Fibroblast of villous mesenchyme (primary cell): ENCODE measurements at places on chromosomes 3 and 15.

GRCh38 chr3:115450036-115450435 is 173.3 kb upstream of the GAP43 start:
- DNase-seq: no peak

- DNase-seq: no peak
Measured at GRCh38 chr15:95681836-95682544, 648.5 kb upstream of the NR2F2 start.

DNA sequence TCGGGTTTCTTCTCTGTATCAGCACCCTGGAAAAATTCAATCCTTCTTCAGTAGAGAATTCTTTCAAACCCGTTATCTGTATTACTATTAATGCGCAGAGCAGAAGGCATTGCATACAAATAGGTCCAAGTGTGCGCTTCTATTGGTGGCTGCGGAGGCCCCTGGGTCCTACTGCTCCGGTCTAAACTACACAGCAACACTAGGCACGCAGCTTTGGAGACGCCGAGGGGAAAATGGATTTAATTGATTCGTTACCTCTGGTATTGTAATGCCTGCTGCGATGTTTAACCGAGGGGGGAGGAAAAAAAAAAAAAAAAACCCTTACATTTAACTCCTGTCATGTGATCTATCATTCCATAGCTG is at the start of gene ROBO1:
Gene ROBO1, minus strand, starts transcription at position 94 of the 363 bp plus-strand sequence.
- no peak for DNase-seq

DNA sequence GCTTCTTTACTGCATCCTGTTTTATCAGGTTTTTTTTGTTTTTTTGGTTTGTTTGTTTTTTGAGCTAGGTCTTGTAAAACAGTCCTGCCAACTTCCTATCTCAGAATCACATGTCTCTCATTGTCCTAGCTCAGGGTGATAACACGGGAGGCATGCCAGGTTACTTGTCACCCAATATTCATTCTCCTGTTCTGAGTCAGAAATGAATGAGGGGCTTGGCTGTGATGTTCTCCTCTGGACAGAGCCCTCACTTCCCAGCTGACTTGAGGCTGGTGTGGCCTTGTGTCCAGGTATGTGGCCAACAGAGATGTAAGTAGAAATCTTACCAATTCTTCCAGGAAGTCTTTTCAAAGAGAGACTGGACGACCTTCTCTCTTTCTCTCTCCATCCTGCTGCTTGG is 317.0 kb downstream of the GABRB3 start:
- DNase-seq: no peak

- DNase-seq: no peak
Measured at GRCh38 chr3:152267831-152268554, 736 bp upstream of the MBNL1 start.

GRCh38 chr3:107683447-107683846 is 160.7 kb downstream of the BBX start:
- peak; percentile 37 for DNase-seq

DNA sequence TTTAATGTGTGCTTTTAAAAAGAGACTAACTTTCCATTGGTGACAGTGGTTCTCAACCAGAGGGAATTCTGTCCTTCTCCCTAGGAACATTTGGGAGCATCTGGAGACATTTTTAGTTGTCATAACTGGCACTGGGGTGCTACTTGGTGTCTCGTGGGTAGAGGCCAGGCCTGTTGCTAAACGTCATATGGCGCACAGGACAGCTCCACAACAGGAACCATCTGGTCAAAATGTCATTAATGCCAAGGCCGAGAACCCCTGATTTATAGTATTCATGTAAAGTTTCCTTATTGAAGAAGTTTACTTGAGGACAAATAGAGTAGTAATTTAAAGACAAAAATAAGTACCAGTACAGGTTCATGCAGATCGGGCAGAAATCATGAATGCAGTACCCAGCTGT is 164.2 kb downstream of the FEZF2 start:
- DNase-seq: no peak

- no peak for DNase-seq
Measured at GRCh38 chr3:107313711-107314110, 63.5 kb upstream of the CCDC54 start.

- DNase-seq: no peak
Measured at GRCh38 chr3:13161021-13161759, 88.0 kb upstream of the IQSEC1 start.

DNA sequence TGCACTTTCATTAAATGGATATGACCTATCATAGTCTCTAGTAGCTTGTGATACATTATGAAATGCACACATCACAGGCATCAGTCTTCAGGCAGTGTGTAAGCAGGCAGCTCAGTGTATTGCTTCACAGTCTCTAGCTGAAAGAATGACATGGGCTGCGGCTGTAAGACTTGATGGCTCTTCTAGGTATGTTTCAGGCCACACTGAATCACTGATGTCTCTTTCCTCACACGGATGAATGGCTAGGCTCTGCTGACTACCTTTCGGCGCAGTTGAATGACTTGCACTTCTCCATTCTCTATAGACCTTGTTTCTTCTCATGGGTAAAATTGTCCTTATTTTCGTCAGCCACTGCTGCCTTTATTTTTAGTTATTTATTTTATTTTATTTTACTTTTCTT is 15.4 kb downstream of the APH1B start:
- peak; percentile 52 for DNase-seq

GRCh38 chr15:78822514-78822913 is 11.2 kb upstream of the ADAMTS7 start:
- DNase-seq: no peak

GRCh38 chr3:17632401-17633100 is 109.9 kb downstream of the TBC1D5 start:
- DNase-seq: peak; percentile 77

DNA sequence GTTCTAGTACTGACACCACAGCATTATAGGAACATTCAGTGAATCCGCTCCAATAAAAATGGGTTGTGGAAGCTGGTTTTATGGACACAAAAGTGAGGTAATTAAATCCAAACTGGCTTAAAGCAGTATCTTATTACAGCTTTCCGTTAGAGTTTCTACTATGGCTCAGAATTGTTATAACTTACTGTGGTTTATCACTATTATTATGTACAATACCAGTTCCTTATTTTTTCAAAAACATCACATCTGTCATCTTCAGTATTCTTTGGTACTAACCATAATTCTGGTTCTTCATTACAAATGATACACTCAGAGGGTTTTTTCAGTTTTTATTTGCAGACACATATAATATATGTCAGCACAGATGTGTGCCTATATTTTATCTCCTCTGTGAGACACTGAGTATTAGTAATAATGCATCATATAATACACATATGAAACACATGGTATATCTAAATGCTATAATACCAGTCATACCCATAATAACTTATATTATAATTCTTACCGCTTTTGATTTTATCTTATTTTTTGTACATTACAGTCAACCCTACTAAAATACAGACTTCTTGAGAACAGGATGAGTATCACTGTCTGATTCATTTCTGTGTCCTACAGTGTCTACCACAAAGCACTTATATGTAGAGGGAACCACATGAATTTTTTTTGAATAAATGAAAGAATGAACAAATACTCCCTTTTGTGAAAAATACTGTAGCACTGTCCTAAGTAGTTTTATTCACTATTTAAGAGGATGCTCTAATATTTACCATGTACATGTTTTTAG is 39.0 kb downstream of the CMSS1 start:
- no peak for DNase-seq

DNA sequence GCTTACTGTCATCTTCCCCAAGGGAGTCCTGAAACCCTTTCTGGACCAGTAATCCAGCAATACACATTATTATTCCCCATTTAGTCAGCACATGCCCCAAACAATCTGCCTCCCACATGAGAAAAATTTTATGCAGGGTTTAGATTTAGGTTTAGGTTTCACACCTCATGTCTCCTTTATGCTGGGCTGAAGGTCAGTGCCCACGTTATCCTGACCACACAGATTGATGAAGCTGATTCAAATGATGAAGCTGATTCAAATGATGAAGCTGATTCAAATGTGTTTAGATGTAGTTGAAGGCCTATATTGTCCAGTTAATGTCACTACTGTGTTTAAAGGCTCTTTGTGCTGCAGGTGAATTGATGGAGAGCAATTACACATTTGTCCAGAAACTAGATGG is 18.1 kb upstream of the ZBED2 start:
- no peak for DNase-seq

DNA sequence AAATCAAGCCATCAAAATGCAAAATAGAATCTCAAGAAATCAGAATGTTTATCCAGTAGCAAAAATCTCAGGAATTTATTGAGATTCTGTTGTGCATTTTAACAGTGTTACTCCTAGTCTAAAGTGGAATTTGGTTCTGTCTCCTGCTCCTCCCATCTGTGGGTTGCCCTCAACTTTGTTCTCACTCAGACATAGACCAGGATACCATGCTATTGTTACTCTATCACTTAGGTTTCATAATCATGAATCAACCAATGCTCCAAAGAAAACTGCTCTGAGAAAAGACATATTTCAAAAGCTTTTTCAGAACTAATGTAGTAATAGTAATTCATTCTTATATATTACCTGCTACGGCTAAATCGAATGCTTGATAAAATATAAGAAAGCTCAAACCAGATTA is 274.7 kb downstream of the RBMS3 start:
- no peak for DNase-seq

GRCh38 chr15:43880406-43881194 is 53.8 kb downstream of the WDR76 start:
- DNase-seq: no peak

DNA sequence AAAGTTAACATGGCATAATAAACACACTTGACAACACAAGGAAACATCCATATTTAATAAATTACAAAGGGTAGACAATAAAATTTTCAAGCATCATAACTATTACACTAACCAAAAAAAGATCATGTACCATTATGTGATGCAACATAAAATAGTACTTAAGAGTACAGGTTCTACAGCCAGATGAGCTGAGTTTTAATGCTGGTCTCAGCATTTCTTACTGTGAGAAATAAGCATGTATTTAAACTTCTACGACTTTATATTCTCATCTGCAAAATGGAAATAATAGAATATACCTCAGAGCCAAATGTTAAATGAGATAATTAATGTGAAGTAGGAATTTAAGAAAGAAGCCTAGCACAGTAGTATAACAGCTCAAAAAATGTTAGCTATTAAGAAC is 33.7 kb upstream of the SLC12A8 start:
- no peak for DNase-seq

- peak; percentile 79 for DNase-seq
Measured at GRCh38 chr15:65089206-65089824, 12.8 kb downstream of the KBTBD13 start.

- peak; percentile 77 for DNase-seq
Measured at GRCh38 chr15:35078221-35078915, 6.7 kb downstream of the NANOGP8 start.

DNA sequence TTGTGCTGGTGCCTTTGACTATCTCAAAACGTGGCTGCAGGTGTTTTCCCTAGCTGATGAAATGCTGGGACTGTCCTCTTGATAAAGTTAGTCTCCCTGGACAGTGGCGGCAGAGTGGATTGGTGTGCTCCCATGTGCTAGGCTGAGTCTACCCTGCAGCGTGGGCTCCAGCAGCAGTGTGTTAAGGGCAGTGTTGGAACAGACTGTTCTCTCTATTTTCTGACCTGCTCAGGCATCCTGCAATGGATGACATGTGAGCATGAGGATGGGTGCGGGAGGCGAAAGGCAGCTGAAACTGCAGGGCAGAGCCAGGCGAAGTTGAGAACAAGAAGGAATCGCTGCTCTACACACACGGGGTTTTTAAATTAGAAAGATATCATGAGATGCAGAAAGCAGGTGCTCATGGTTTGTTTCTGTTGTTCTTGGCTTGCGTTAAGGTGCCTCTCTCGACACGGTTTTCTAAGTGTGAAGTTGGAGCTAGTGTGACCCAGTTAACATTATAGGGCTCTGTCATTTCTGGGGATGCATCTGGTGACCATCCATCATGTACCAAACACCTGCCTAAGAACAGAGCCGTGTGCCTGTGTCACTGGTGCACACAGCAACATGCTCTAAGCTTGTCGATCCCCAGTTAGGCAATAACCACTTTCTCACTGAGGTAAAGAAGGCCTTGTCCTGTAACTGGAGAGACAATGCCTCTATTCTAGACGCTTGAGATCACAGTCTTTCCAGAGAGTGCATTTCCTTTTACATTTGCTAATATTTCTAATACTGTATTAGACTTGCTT is 44.3 kb downstream of the SLCO3A1 start:
- DNase-seq: no peak

DNA sequence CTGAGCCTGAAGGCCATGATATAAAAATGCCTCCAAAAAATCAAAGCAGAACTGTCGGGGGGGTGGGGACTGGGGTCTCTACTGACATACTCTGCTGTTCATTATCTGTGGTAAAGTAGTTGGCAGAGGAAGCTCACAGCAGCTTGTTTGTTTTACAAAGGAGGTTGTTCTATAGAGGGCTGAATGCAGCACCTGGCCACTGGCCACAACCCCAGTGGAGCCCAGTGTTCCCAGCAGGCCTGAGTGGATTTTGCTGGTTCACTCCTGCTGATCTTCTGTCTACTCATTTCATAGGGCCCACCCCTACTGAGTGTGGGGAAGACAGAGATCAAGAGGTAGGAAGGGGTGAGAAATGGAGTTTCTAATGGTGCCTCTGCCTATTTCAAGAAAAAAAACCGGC is 125.5 kb downstream of the DIPK2A start:
- DNase-seq: no peak

DNA sequence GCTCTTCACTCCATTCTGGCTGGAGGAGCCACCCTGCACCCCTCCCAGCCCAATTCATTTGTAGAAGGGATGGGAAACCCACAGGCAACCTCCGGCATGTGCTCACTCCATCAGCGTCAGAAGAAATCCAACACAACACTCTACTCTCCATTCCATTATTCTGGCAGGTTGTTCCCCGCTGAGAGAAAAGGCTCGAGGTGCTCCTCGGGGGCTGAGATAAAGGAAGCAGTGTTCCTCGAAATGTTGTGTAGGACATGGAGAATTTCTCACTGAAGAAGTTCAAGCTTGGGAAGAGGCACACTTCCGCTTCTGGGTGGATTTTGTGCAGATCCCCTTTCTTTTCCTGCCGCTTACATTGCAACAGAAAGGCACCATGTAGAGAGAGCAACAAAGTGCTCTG is 355.0 kb upstream of the CFAP20DC start:
- DNase-seq: no peak

GRCh38 chr3:131694376-131694775 is 191.6 kb upstream of the MRPL3 start:
- no peak for DNase-seq

- DNase-seq: no peak
Measured at GRCh38 chr3:195156286-195156890, 114.6 kb downstream of the XXYLT1 start.

DNA sequence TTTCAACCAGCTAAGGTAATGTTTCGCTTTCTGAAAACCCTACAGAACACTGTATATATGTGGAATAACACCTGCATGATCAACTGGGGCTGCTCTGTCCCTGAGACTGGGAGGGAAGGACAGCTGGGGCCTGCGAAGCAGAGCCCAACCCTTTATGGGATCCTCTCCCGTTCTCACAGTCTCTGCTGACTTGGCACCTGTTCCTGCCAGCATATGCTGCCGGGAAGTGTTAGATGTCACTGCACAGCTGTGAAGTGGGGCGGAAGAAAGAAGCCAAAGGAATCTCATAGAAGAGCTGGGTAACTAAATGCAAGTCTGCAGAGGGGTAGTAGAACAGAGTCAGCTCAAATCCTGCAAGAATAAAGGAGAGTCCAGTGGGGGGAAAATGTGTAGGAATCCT is 29.6 kb downstream of the LRRC3B start:
- DNase-seq: no peak

GRCh38 chr3:123085932-123086627 is 19.3 kb downstream of the PDIA5 start:
- DNase-seq: no peak

- DNase-seq: no peak
Measured at GRCh38 chr3:159187706-159188105, 385.9 kb downstream of the MFSD1 start.
